ENCODE measurements at places on chromosomes 5 and 9.

DNA sequence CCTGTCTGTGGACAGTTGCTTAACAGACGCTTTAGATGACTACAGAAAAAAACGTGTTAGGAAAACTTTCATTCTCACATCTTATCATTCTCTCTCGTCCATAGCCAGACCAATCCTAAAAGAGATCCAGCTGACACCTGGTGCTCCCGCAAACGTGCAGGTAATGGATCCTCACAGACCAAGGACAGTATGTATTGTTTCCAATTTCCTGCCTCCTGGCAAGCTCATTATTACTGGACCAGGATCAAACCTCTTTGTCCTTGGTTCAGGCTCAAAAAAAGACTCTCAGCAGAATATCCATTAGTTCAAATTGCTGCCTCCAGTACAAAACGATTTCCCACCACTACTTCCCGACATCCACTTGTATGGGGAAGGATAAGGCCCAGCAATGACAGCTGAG is 62.4 kb downstream of the SERINC5 start:
- no peak overlapping the region for H3K4me3 ChIP-seq
- H3K36me3 ChIP-seq: peaks cover 23% of the 10 kb centered on the region
- peak overlapping the region; percentile 73 for H3K27ac ChIP-seq
- H3K27me3 ChIP-seq: peaks cover 6% of the 10 kb centered on the region

GRCh38 chr5:81604193-81604592 is 146.7 kb downstream of the SSBP2 start:
- H3K27ac ChIP-seq: no peak overlapping the region
- peaks cover 1% of the 10 kb centered on the region for H3K36me3 ChIP-seq
- no peak for DNase-seq
- H3K4me3 ChIP-seq: no peak overlapping the region

- H3K27me3 ChIP-seq: no peaks in the 10 kb centered on the region
- H3K36me3 ChIP-seq: no peaks in the 10 kb centered on the region
- H3K4me3 ChIP-seq: no peak overlapping the region
- DNase-seq: no peak
Measured at GRCh38 chr5:147805030-147805454, 22.5 kb upstream of the JAKMIP2 start.

GRCh38 chr9:28287455-28287854 is 714.2 kb upstream of the C9orf72 start:
- H3K27me3 ChIP-seq: no peaks in the 10 kb centered on the region
- H3K4me1 ChIP-seq: peaks cover 8% of the 10 kb centered on the region
- DNase-seq: no peak
- no peak overlapping the region for H3K27ac ChIP-seq
- H3K36me3 ChIP-seq: peaks cover 6% of the 10 kb centered on the region

DNA sequence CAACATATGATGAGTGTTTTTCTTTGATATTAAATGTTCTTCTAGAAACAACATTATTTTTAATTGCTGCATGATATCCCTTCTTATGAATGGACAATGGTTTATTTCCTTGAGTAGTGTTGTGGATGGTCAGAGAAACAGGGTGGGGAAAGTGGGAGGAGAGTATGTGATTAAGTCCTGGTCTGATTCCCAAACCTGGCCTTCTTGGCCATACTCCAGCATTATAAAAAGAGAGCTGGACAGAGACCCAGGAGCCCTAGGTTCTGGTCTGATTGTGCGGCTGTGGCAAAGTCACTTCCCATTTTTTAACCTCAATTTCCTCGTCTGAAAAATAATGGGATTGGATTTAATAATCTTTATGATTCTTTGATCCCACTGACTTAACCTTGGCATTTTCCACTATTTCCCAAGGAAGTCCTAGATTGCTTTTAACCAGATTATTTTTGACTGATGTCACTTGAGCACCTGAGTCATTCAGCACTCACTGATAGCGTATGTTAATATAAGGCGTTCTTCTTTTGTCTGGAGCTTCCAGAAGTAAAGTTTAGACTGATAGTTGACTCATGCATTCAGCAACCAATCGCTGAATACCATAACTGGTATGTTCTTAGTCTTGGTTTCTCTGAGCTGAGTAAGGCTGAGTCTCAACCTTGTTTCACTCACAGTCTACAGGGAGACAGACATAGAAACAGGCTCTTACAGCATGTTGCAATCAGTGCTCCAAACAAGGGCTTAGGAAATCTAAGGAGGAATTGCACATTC is 26.2 kb downstream of the OSMR start:
- no peak overlapping the region for H3K27ac ChIP-seq
- peaks cover under 1% of the 10 kb centered on the region for H3K36me3 ChIP-seq
- DNase-seq: no peak
- H3K4me3 ChIP-seq: no peak overlapping the region
- H3K4me1 ChIP-seq: peaks cover 10% of the 10 kb centered on the region

DNA sequence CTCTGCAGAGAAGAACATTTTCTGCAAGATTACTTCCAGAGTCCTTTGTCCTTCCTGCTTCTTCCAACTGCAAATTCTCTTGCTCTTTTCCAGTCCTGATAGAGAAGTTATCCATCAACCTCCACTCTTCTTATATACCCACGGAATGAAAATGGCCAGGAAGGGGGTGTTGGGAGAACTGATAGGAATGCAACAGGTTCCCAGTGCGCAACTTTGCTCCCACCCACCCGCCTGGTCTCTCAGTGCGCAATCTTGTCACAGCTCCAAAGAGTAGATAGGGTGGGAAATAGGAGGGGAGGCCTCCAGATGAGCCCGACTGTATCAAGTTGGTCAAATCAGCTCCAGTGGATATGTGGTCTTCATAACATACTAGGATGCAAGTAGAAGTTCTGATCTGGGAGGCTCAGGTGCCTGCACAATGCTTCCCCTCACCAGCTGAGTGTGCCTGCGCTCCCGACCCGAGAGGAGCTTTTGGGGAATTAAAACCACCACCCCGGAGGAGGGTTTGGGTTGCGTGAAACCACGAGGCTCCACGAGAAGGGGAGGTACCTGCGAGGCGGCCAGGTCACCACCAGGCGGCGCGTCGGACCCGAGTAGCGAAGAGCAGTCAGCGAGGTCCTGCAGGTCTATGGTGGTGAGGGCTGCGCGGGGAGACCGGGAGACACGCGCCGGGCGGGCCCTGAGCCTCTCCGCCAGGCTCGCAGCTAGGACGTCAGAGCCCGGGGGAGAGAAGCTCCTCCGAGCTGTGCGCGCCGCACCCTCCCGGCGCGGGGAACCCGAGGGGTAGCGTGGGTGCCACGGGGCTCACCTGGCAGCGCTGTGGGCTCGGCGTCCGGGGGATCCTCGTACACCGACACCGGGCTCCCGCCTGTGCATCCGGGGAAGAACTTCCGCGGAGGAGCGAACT is 835 bp downstream of the MCIDAS start:
- H3K4me3 ChIP-seq: peak overlapping the region; percentile 25
- H3K36me3 ChIP-seq: peaks cover 6% of the 10 kb centered on the region
- DNase-seq: peak; percentile 72
- H3K27me3 ChIP-seq: peaks cover 46% of the 10 kb centered on the region
- no peak overlapping the region for H3K27ac ChIP-seq

DNA sequence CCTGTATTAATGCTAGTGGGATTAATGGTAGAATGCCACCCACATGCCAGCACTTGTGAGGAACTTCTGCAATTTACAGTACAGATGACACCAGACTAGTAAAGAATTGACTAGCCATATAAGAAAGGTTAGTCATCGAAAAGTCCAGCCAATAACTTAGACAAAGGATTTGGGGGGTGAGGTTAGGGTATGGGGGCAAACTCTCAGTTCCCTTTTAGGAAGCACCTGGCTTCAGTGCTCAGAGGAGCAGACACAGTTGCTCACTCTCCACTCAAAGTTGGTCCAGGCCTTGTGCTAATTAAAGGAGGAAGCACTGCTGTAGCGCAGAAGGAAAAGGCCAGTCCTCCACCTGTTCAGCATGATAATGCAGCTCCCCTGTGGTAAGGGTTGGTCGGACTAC is 25.2 kb downstream of the TGFBR1 start:
- no peak overlapping the region for H3K27ac ChIP-seq
- H3K27me3 ChIP-seq: no peaks in the 10 kb centered on the region
- H3K36me3 ChIP-seq: peaks cover 6% of the 10 kb centered on the region
- no peak overlapping the region for H3K4me3 ChIP-seq
- no peak for DNase-seq

DNA sequence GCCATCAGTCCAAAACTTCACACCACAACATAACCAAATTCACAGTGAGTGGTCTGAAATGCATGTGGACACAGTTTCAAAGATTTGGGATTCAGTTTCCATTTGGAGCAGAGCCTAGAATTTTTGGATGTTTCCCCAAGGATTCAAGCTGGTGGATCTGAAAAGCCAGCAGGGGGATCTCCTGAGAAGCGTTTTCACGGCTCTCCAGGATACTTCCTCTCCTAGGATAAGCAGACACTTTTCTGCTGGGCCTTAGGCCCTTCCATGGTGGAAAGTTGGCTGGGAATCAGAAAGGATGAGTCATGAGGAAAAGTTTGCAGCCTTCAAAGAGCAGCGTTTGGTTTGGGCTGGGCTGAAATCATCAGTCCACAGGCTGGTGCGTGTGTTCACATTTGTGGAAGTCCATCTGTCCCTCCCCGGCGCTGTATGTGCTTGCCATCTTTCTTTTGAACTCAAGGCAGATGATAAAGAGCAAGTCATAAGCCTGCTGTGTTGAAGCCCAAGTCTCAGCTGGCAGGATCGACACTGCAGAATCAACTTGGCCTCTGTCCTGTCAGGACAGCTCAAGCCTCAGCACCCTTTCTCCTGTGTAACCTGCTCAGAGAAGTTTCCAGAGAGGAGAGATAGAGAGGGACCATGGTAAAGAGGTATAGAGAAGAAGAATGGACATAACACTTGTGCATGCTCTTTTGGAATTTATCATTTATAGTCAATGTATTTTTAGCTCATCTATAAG is 152.6 kb upstream of the MSX2 start:
- peaks cover 14% of the 10 kb centered on the region for H3K4me1 ChIP-seq
- H3K4me3 ChIP-seq: no peak overlapping the region
- H3K27me3 ChIP-seq: peaks cover 3% of the 10 kb centered on the region
- H3K27ac ChIP-seq: no peak overlapping the region

GRCh38 chr9:93077811-93078210 is 18.2 kb upstream of the CARD19 start:
- H3K4me1 ChIP-seq: no peaks in the 10 kb centered on the region
- H3K27me3 ChIP-seq: no peaks in the 10 kb centered on the region
- H3K36me3 ChIP-seq: no peaks in the 10 kb centered on the region

- H3K4me1 ChIP-seq: peaks cover 34% of the 10 kb centered on the region
- H3K27ac ChIP-seq: peak overlapping the region; percentile 75
- DNase-seq: no peak
- peaks cover 32% of the 10 kb centered on the region for H3K27me3 ChIP-seq
- H3K4me3 ChIP-seq: peak overlapping the region; percentile 83
- H3K36me3 ChIP-seq: peaks cover 39% of the 10 kb centered on the region
Measured at GRCh38 chr5:177470759-177471536, 2.5 kb downstream of the DBN1 start.

GRCh38 chr9:108844856-108845255 is 10.9 kb downstream of the ACTL7B start:
- peaks cover 9% of the 10 kb centered on the region for H3K4me1 ChIP-seq
- no peak overlapping the region for H3K27ac ChIP-seq
- no peaks in the 10 kb centered on the region for H3K36me3 ChIP-seq
- H3K4me3 ChIP-seq: no peak overlapping the region
- DNase-seq: no peak

- peaks cover 3% of the 10 kb centered on the region for H3K27me3 ChIP-seq
- H3K27ac ChIP-seq: no peak overlapping the region
- no peak overlapping the region for H3K4me3 ChIP-seq
- no peaks in the 10 kb centered on the region for H3K36me3 ChIP-seq
Measured at GRCh38 chr5:138714694-138715093, 38.5 kb upstream of the CTNNA1 start.

DNA sequence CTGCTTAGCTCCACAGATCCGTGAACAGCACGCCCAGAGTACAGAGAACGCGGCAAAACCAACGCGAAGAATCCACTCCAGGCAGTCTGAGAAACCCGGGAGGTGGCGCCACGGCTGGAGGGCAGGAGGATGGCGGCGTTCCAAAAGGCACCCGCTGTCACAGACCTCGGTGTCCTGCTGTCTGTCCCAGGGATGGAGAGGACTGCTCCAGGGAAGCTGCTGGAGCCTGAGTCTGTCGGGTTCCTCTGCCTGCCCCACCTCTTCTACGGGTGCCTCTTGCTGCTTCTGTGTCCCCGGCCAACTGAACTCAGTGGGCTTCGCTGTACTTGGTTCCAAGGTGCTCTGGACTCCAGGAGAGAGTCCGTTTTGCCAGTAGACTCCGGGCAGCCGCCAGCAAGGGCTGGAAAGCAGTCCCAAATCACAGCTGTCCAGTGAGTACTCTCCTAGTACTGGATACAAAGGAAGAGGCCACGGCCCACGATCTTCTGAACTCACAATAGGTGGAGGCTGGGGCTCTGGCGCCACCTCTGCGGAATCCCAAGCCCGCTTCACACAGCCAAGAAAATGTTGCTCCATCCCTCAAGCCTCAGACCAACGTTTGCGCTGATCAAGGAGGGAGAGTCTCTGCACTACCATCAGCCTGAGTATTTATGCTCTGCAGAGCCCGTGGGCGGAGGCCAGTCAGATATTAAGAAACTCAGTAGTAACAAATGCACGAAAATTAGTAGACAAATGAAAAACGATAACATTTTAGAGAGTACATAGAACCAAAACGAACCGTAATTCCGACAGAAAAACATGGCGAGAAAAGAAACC is 440 bp downstream of the ANXA2R start:
- H3K4me1 ChIP-seq: peaks cover 33% of the 10 kb centered on the region
- H3K27ac ChIP-seq: no peak overlapping the region
- peak overlapping the region; percentile 84 for H3K4me3 ChIP-seq
- H3K36me3 ChIP-seq: peaks cover 7% of the 10 kb centered on the region

DNA sequence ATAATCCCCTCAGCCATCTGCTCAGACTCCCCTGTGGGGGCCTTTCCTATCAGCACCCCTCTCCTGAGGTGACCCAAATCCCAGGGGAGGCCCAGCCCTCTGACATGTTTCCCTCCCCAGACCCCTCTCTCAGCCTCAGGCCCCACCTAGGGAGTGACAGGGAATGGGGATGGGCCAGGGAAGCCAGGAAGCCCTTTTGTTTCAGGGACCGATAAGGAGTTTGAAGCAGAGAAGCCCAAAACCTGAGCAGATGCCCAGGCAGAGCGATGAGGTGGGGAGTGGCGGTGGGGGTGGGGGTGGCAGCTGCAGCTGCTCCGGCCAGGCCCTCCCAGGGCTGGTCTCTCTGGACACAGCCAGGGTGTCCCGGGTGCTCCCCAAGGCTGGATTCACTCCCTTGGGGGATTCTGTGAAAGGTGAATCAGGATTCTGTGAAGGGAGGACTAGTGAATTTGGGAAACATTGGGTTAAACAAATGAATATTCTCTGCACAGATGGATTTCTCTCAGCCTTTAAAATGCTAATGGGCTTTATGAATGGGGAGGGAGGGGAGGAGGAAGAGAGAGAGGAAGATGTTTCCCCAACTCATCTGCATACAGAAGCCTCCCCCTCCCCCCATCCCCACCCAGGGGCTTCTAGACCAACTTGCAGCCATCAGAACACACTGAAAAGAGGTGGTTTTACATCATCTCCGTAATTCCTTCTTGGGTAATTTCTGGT is 17.4 kb downstream of the AKNA start:
- peaks cover 22% of the 10 kb centered on the region for H3K36me3 ChIP-seq
- DNase-seq: no peak
- no peak overlapping the region for H3K4me3 ChIP-seq
- peaks cover 62% of the 10 kb centered on the region for H3K4me1 ChIP-seq
- H3K27me3 ChIP-seq: peaks cover 7% of the 10 kb centered on the region

DNA sequence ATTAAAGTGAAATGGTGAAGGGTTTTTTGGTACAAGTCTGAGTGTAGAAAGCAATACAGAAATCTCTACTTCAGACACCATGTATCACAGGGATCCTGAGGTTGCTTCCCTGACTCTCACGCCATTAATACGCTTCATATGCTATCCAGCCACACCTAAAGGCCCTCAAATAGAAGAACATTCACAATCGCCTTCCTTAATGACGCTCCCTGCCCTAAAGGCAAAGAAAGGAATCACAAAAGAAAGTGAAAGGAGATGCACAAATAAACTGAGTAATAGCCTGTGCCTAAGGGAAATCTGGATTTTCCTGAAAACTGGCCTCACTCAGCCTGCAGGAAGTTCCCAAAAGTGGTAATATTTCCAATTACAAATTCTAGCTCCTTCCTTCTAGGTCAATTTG is 1002.7 kb upstream of the DMAC1 start:
- H3K4me3 ChIP-seq: no peak overlapping the region
- H3K36me3 ChIP-seq: no peaks in the 10 kb centered on the region
- peak overlapping the region; percentile 13 for H3K27ac ChIP-seq

Measured in endothelial cell (in vitro differentiated cells).